Left ventricle myocardium superior (tissue), 1 donor: ENCODE measurements at places on chromosomes 7 and 10. TPM values are rescaled to one million over a fixed set of nuclear protein-coding genes. Genes with fewer than 3 reads are reported as not detected.

Gene NPY4R
- not detected for total RNA-seq

Gene NEUROG3
- total RNA-seq = not detected

Gene BUB3
- 40.0 TPM for total RNA-seq

Gene ZDHHC16
- 22.2 TPM for total RNA-seq

Gene HOXA10
- total RNA-seq = not detected

Gene CPA2
- not detected for total RNA-seq

Gene CC2D2B
- 0.45 TPM for total RNA-seq

Gene NAT16
- total RNA-seq = not detected

Gene PAX4
- not detected for total RNA-seq
